ENCODE measurements at places on chromosomes 3 and 15.
A peak's percentile ranks its signal among the peaks of the same experiment; 100 is the strongest.

DNA sequence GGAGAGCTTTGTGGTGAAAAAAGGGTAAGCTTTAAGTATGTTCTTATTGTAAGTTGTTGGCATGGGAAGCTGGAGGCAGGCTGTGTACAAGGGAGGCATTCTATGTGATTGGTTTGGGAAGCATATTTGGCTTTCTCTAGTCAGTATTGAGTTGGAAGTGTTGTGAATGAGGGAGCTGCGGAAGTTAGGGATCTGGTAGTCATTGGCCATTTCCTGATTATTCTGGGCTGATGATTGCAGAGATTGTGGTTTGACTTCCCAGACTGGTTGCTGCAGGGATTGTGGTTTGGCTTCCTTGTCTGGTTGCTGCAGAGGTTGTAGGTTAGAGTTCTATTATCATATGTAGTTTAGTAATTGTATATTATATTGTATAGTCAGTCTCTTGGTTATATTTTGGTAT is 21.0 kb downstream of the STXBP5L start:
- DNase-seq, result no peak

GRCh38 chr15:65630760-65631159 is 9.0 kb downstream of the SLC24A1 start:
- no peak for DNase-seq

- DNase-seq, result no peak
Measured at GRCh38 chr15:48058371-48058770, 62.4 kb upstream of the SLC24A5 start.

- no peak for DNase-seq
Measured at GRCh38 chr3:55189359-55189801, 261.5 kb upstream of the LRTM1 start.

- no peak for DNase-seq
Measured at GRCh38 chr15:27767918-27768640, 331.0 kb downstream of the OCA2 start.

DNA sequence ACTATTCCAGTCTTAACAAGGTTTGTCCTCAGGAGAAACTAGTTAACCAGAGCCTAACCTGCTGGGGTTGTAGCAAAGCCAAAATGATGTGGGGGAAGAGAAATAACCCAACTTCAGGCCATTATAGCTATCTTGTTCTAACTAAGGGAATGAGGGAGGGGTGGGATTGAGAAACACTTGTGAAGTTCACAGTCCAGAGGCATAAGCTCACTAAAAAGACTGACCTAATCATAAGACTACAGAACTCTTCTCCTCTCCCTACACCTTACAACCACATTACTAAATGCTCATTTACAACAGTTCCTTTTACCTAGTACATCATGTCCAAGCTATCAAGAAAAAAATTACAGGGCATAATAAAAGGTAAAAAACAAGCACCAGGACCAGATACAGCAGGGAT is 52.8 kb downstream of the UBE3A start:
- DNase-seq, result no peak

- peak; percentile 94 for DNase-seq
Measured at GRCh38 chr3:28348629-28349468, at the start of the genes AZI2 and ZCWPW2. Gene AZI2, minus strand, starts transcription at chr3:28348824. Its CDS starts 8,207 bp downstream, at chr3:28340617. Gene ZCWPW2, plus strand, starts transcription at chr3:28348721. Its CDS starts 64,348 bp downstream, at chr3:28413069.

GRCh38 chr3:195544634-195545033 is 1.5 kb upstream of the PPP1R2 start:
- no peak for DNase-seq

DNA sequence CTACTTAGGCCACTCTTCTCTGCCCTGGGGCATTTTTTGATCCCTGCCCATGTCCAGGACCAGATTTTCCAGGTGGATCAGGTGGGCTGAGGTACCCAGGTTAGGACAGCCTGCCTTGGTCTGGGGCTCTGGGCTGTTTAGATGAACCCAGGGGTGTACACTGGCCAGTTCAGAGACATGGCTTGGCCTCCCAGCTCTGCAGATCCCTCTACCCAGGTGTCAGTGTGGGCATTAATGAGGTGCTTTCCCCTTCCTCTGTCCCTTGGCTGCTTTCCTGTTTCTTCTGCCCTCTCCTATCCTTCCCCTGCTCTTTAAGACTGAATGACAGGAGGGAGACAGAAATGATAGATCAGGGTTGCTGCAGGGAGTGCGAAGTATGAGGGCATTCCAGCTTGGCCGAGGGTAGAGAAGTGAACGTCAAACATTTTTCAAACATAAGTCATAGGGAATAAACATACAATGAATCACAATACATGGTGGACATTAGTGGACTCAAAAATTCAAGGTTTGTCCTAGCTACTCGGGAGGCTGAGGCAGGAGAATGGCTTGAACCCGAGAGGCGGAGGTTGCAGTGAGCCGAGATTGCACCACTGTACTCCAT is 30.5 kb downstream of the RTP1 start:
- DNase-seq, result no peak

- DNase-seq, result no peak
Measured at GRCh38 chr3:136644212-136644611, 108.0 kb downstream of the STAG1 start.

- DNase-seq, result no peak
Measured at GRCh38 chr15:67120009-67120838, 54.8 kb downstream of the SMAD3 start.

DNA sequence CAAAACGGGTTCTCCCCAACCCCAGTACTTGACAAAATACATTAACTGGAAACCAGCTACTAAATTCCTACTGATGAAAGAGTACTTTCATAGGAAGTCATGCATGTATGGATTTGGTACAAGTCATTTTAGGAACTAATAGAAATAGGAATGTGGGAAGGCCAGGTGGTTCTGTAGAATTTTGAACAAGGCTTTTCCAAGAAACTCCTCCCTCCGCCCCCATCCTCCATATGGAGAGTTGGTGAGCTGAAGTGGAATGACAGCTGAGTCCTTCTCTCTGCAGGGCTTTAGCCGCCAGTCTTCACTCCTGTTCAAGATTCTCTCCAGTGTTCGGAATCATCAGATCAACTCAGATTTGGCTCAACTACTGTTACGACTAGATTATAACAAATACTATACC is 33.2 kb downstream of the TUBGCP4 start:
- no peak for DNase-seq

GRCh38 chr15:45834622-45835021 is 199.8 kb downstream of the SQOR start:
- DNase-seq, result no peak

- DNase-seq, result no peak
Measured at GRCh38 chr3:59609657-59610348, 560.0 kb upstream of the CFAP20DC start.

DNA sequence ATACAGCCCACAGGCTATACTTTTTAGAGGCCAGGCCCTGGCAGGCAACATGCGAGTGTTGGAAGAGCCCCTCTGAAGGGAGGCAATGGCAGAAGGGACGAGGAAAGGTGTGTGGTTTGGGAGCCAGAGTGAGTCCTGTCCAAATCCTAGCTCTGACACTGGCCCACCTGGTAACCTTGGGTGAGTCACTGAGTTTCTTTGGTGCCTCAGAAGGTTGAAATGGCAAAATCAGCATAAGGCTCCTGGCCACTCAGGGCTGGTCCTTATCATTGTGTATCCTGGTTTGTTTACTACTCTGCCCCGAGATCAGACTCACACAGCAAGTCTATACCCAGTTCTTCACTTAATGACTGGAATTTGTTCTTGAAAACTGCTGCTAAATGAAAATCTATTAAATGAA is 71.4 kb upstream of the TLE3 start:
- DNase-seq, result no peak

GRCh38 chr15:79329171-79329611 is 18.3 kb downstream of the TMED3 start:
- no peak for DNase-seq

DNA sequence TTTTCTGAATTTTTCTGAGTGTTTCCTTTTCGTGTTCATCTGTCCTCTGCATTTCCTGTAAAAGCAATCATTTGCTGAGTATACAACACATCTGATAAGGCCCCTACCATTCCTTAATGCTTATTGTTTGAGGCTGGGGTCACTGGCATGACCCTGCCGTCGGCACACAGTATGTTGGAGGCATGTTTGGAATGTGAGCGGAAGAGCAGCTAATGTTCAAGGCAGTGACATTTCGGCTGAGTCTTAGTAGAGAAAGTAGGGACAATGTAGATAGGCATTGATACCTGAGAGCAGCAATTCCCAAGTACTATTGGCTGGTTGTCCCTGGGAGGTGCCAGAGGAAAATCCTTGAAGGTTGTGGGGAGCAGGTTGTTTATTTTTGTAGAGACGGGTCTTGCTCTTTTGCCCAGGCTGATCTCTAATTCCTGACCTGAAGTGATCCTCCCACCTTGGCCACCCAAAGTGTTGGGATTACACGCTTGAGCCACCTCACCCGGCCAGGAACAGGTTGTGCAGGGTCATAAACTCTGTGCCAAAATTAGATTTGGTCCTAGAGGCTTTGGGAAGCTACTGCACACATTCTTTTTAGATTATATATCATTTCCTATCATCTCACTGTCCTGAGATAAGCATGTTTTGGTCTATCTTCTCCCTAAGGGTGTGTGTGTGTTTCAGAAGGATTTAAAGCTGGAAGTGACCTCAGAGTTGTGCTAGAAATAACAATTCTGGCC is 13.5 kb downstream of the PTPN23 start:
- no peak for DNase-seq

- DNase-seq, result no peak
Measured at GRCh38 chr3:104578558-104578957, 788.2 kb upstream of the ALCAM start.

GRCh38 chr15:66085128-66085527 is 168.4 kb downstream of the MEGF11 start:
- DNase-seq, result peak; percentile 54

DNA sequence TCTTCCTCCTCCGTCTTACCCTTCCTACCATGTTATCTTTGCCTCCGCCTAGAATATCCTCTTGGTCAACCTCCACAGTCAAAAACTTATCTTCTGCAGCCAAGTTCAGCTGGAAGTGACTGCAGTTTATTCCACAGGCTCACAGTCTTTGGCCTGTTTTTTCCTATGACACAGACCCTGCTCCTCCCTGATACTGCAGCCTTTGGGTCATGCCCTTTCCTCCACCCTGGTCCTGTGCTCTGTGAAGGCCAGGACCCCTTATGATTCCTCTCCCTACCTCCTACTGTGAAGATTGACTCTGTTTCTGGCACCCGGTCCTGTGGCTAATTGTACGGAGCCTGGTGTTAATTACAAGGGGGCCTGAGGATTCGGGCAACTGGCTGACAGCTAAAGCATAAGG is 49.3 kb upstream of the SCN5A start:
- DNase-seq, result no peak

- DNase-seq, result no peak
Measured at GRCh38 chr3:44318891-44319311, 19.7 kb upstream of the TCAIM start.

DNA sequence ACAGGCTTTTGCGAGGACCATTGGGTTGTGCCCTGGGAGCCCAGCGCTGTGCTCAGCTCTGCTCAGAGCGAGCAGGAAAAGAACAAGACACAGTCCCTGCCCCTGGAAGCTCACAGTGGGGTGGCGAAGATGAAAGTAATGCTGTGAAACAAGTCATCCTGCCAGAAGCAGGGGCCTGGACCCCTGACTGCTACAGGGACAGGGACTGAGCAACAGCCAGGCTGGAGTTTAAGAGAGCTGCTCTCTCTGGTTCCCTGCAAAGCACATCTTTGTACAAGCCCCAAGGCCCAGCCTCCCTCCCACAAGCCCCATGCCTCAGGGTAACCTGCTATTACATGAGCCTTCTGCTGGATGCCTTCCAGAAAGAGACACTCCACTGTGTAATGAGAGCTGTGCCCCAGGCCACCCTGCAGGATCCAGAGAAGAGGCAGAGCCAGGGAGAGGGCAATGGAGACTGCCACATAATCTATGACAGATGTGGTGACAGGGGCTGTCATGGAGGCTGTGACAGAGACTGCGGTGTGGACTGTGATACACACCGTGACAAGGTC is 7.1 kb upstream of the HCN4 start:
- DNase-seq, result no peak

GRCh38 chr3:31358473-31359070 is 174.2 kb upstream of the STT3B start:
- DNase-seq, result no peak

- DNase-seq, result no peak
Measured at GRCh38 chr3:11152301-11152700, 2.0 kb upstream of the HRH1 start.

- no peak for DNase-seq
Measured at GRCh38 chr3:2420919-2421318, 322.3 kb downstream of the CNTN4 start.

DNA sequence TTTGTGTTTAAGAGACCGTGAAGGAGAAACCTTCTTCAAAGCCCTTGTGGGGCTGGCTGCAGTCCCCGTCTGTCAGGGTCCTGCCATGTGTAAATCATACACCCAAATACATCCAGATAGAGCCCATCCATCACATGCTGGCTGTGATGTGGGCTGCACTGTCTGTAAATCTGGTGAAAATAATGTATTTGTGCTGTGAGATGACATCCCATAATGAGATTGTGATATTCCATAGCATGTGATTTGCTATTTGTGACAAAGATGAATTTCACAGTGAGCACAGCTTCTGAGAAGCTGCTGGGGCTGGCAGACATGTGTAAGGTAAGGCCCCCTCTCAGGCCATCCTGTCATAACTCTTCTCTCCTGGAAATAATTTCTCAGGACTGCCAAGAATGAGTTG is 114.3 kb upstream of the MB21D2 start:
- no peak for DNase-seq

DNA sequence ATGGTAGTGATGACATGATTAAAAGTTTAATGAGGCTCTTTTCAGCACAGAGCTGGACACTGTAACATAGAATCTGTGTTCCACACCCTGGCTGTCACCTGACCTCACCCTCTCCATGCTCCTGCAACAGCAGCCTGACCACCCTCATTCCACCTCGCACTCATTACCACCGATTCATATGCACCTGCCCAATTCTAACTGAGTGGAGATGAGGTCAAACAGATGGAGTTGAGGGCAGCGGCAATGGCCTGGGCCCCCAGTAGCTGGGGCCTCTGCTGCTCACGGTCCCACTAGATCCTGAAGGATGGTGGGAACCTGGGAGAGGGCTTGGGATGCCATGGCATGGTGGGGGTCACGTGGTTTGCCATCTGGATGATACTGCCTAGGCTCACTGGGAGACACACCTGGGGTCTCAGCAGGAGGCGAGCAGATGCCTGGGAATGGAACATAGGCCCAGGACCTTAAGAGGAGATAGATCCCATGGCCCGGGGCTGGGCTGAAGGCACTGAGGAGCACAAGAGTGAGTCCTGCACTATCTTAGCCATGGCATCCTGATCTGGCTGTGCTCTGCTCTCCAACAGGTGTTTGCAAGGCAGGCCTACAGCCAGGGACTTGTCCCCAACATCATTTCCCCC is 1.3 kb downstream of the SCN5A start:
- no peak for DNase-seq

DNA sequence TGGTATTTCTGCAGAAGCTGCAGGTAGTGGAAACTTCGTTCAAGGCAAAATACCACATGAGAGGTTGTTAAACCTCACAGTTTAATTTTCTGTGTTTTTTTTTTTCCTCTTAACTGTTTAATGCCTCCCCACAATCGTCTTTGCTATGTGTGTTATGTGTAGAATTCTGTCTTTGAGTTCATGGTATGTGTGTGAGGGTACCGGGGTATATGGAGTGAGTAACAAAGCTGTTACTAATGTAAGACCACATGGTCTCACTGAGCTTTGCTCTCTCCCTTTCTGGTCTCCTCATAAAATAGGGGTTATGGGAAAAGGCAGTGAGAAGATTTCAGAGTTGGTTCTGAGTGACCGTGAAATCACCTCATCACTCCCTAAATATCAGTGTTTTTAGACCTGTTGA is 143.6 kb downstream of the USP13 start:
- DNase-seq, result no peak

Data from activated naive CD4-positive, alpha-beta T cell treated with anti-CD3 and anti-CD28 coated beads, Interleukin-2, amount 10 ng/mL, durations not matched to agents 7 days and 5 days (primary cell).